ENCODE measurements at places on chromosomes 3 and 15.

- DNase-seq: no peak
These were observed 102.0 kb downstream of the OTOL1 start for GRCh38 chr3:161598639-161599038.

- DNase-seq: peak; percentile 82
These were observed 15.9 kb downstream of the IVD start for GRCh38 chr15:40421246-40422157.

GRCh38 chr15:31502541-31503229 lies 176.1 kb downstream of the KLF13 start:
- no peak for DNase-seq

GRCh38 chr15:77905301-77905920 lies 172.1 kb downstream of the TBC1D2B start:
- no peak for DNase-seq

DNA sequence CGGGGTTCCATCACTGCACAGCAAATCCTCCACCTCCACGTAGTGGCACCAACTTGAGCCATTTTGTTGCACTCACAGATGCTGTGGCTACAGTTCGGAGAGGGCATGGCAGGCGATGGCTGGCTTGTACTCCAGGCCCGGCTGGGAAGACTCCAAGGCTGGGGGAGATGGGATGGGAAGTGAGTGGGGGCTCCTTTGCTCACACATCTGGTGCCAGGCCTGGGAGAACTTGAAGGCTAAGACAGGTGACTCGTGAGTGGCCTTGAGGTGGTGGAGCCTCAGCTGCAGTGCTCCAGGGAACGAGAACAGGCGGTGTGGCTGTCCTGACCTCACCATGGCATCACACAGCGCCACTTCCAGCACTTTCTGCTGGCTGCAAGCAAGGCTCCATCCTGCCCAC lies 87.9 kb downstream of the PLXNA1 start:
- no peak for DNase-seq

DNA sequence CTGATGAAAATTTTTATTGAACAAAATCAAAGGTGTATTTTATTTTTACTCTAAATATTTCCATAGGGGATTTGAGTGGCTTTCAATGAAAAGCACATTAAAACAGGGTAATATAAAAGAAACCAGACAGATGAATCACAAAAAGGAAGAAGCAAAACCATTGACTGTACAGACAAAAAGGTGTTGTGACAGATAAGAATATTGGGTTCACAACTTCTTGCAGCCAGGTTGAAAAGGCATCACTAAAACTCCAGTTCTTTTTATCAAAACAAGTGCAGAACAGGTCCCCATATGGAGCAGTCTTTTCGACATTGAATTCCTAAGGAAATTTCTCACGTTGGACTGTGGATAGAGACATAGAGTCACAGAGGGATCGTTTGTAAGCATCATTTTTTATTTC lies 53.8 kb downstream of the AGTR1 start:
- no peak for DNase-seq

DNA sequence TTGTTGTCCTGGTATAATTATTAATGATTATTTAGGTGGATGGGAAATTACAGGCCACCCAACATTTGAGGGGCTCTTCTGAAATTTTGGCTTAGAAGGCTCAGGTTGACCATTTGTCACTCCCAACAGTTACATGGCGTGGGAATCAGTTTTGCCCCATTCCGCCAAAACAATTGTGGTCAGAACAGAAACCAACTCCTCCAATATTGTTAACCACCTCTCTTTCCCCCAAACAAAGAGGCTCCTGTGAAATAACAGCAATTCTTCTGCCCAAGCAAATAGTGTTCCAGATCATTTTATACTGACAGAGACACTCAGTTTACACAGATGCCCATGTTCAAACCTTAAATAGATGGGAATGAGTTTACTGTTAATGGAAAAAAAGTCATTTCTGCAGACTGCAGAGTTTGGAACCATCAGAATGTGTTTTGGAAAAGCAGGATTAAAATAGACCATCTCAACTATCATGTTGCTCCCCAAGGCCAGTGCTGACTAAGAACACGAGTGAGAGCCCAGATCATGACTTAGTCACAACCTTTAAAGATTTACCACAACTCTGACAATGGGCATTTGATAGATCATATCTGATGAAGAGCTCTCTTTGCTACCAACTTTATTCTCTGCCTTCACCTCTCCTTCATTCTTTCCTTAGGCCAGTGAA lies 102.1 kb downstream of the DUT start:
- no peak for DNase-seq

- peak; percentile 49 for DNase-seq
These were observed 253.2 kb upstream of the LRTM1 start for GRCh38 chr3:55180936-55181535.

DNA sequence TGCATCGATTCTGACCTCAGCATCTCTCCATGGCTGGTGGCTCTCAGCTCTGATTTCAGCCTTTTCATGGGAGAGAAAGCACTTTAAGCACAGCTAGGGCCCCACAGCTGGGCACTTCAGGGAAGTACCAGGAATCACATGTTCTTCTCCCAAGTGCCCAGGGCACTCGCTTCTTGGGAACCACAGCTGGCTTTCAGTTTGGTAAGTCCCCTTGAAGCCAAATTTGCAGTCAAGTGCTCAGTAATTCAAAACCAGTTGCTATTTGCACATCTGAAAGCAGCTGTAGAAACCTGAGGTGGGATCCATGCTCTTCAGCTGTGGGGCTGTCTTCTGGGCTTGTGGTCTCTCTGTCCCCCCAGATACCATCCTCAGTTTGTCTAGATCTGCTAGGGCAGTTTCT lies 12.8 kb downstream of the GABRA5 start:
- no peak for DNase-seq

GRCh38 chr3:122233101-122233952 lies 49.9 kb downstream of the CASR start:
- DNase-seq: peak; percentile 44

GRCh38 chr15:41061667-41062066 lies 54.4 kb downstream of the INO80 start:
- no peak for DNase-seq
